ENCODE measurements at places on chromosomes 5 and 9. TPM values are rescaled to one million over a fixed set of nuclear protein-coding genes. Genes with fewer than 3 reads are reported as not detected.

Gene FCN2
- 0.16 TPM for total RNA-seq

Gene KIAA0825
- total RNA-seq = 2.2 TPM

Gene CER1
- not detected for total RNA-seq

Gene GHR
- total RNA-seq = 2.4 TPM

Gene N4BP3
- total RNA-seq = 16.5 TPM

Gene DBN1
- total RNA-seq = 27.2 TPM

Gene CCNO
- 2.2 TPM for total RNA-seq

Gene PPP3R2
- not detected for total RNA-seq

Gene CD180
- 0.24 TPM for total RNA-seq

Gene DNM1
- total RNA-seq = 2.2 TPM

Gene GRIA1
- total RNA-seq = not detected

Gene SEC61B
- 75.8 TPM for total RNA-seq

Gene BICD2
- total RNA-seq = 63.7 TPM

Gene PDE8B
- 0.12 TPM for total RNA-seq

Gene ITK
- total RNA-seq = 0.40 TPM

Gene ADGRD2
- total RNA-seq = 0.08 TPM
